ENCODE measurements at places on chromosomes 1 and 21.

DNA sequence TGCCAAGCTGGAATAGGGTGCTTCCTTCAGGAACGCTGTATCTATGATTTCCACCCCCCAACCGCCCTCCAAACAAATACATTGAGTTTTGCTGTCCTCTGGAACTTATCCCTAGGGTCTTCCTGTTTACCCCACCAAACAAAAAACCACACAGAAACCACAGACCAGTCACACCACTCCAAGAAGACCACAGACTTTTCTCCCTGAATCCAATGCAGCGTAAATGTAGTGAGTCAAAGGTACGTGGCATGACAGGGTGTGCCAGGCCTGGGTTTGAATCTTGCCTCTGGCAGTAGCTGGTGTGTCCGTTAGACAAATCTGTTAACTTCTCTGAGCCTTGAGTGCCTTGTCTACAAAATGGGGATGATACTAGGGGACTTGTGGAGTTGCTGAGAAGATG, 27.8 kb downstream of the ASAP3 start:
- no peak for DNase-seq

GRCh38 chr1:172719066-172719627, 60.2 kb downstream of the FASLG start:
- no peak for DNase-seq

DNA sequence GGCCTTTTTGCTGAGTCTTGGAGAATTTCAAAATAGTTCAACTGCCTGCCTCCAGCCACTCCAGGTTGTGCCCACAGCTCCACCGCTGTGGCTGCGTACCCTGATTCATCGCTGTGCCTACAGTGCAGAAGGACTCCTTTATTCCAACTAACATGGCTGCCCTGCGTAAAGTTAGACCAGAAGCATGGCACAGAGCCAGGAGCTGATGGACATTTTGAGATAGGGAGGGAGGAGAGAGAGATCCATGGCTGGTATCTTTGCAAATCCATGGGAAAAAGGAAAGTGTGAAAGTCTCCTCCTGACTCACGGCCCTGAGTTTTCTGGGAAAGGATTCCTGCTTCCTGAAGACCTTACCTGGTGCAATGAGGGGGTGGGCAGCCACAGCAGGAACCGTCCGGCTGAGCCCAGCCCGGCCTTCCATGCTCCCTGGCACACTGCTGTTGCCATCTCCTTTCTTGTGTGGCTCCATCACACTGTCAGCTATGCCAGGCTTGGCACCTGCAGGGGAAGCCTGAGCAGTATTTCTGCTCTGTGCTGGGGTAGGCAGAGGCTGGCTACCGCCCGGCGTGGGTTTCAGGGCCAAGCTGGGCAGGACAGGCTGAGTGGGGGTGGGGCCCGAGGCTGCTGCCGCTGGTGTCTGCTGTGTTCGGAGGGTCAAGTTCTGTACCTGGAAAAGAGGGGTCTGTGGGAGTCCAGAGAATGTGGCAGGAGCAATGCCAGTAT, 46.0 kb upstream of the A3GALT2 start:
- DNase-seq: no peak

- DNase-seq: no peak
Measured at GRCh38 chr1:59601041-59601441, 213.7 kb upstream of the HOOK1 start.

GRCh38 chr1:167135281-167135840, 41.5 kb downstream of the STYXL2 start:
- DNase-seq: no peak

DNA sequence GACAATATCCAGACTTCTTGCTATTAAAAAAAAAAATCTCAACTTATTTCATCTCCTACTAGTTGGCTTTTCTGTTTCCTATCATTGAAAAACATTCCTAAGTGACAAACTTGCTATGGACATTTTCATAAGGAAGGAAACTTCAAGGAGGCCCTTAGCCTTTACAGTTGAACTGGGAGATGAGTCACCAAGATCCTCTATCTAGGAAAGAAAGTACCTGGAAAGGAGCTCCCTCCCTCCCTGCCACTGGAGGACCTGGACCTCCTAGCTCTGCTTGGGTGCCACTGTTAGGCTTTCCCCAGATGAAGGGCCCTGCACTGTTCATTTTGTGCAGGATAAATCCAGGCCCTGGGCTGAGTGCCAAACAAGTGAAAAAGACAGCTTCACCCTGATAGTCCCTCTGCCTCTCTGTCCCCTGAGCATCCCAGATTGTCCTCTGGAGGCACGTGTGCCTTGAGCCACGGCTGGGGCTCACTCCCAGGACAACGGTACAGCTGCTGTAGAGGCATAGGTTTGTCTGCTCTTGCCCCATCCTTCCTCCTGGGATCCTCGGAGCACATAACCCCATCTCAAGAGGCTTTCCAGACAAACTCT, 40.2 kb upstream of the SOX13 start:
- no peak for DNase-seq

DNA sequence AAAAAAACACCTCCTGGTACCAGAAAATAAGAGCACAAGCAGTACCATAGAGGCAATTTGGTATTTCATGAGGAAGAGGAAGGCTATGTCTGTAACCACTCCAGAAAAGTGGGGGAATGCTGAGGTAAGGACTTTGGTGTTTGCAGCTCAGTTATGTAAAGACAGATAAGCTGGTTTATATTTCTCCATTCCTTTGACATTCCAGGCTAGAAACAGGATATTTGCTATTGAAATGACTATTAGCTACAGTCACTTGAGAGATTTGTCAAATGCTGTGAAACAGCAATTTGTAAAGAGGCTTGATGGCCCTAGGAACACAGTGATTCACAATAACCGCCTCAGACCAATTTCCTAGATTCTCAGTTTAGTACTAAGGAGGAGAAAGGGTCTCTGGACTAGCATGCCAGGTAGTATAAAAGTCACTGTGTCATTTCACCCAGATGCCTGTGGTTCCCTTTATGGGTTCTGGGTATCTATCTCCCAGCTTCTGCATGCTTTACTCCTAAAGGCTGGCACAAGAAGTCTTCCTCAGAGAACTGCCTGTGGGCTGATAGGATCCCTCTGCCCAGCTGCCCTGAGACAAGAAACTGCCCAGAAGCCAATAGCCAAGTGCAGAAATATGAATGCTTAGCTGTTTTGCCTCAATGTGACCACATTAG, 80.5 kb downstream of the VCAM1 start:
- DNase-seq: no peak

DNA sequence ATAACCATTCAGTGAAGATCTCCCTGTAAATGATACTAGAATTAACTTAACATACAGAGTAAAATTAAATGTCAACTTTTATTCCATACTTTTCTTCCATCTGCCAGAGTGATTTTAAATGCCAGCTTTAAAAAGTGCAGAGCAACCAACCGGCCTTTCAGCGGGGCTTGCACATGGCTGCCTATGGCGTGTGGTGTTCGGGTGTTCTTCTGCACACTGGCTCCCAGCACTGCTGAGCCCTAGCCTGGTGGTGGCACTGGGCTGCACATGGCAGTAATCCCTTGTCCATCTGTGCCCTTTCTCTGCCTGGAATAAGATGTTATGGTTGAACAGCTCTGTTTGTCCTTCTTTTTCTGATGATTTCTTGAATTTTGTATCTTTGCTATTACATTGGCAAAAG, 156.3 kb downstream of the SNX7 start:
- no peak for DNase-seq

DNA sequence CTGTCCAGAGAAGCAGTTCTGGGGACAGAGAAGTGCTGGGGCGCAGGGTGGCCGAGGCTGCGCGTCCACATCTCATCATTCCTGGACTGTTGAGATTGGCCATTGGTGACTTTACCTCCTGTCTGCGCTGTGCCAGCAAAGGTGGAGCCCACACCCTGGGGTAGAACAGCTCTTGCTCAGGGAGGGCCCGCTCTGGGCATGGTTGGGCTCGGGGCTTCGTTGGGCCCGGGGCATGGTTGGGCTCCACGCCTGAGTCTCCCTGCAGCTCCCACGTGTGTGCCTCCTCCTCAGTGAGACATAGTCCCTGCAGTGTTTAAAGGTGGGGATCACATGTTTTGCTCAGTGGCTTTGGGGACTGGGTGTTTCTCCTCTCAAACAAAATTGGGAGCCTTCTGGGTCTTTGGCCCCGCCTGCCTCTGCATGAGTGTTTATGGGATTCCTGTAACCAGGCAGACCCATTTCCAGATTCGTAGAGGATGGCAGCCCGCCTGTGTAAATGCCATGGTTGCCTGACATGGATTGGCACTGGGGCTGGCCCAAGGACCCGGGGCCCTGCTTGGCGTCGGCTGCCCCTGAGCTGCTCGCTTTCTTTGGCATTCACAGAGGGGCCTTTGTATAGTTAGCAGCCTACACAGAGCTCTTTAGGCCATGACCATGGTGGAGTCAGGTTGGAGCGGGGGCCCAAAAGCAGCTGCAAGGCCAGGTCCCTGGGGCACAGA, 104.6 kb downstream of the TLR5 start:
- DNase-seq: no peak

DNA sequence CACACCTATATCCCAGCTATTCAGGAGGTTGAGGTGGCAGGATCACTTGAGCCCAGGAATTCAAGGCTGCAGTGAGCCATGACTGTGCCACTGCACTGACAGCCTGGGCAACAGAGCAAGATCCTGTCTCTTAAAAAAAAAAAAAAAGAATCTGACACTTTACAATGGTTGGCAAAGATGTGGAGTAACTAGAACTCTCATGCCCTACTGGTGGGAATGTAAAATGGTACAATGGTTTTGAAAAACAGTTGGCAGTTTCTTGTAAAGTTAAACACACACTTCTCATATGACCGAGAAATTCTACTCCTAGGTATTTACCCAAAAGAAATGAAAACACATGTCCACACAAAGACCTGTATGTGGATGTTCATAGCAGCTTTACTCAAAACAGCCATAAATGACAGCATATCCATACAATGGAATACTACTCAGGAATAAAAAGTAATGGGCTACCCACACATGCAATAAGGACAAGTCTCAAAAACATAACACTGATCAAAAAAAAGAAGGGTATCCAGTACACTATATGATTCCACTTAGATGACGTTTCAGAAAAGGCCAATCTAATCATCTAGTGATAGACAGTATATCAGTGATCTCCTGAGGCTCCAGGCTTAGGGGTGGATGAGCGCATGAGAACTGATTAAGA, 58.1 kb downstream of the HLCS start:
- no peak for DNase-seq

GRCh38 chr1:206657751-206658150, 22.4 kb downstream of the DYRK3 start:
- no peak for DNase-seq

DNA sequence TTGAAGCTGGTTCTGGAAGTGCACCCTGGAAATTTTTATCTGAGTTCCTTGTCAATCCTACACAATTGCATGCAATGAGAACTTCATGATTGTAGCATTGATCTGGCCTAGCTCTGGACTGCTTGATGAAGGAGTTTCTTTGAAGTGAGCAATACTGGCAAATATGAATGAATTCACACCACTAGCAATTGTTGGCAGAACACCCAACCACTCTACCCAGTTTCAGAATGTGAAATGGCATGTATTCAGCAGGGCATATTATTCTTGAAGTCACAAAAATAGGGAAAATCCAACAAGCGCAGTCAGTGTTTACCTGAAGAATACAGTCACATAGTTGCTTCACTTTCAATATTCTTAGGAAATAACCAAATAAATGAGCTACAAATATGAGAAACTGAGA, 57.3 kb downstream of the RGS5 start:
- no peak for DNase-seq

All from hematopoietic multipotent progenitor cell (in vitro differentiated cells).